ENCODE measurements at places on chromosomes 4 and X. TPM values are rescaled to one million over a fixed set of nuclear protein-coding genes. Genes with fewer than 3 reads are reported as not detected.

DNA sequence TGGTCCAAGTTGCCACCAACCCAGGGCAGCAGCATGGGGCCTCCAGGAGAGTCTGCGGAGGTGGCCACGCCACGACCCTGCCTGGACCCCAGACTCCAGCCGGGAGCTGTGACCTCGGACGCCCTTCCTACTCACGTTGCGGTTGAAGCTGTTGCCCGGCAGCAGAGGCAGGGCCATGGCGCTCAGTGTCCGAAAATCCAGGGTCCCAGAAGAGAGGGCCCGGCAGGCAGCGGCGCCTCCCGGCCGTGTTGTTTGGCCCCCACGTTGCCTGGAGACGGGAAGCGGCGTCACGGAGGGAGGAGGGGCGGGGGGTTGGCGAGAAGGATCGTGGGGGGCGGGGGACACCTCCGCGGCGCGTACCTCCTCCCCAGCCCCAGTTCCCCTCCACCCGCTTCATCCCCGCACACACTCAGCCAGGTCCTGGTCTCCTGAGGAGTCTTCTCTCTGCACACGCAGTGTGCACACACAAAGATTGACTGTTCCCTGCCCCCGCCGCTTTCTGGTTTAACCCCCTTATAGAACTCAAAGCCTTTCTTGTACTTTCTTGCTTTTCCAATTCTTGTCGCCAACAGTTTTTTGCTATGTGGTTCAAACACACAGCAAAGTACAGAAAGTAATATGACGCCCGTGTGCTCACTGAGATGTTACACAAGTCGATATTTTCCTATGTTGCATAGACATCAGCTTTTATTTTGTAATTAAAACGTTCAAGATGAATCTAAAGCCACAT is at the start of gene EFHC2:
Gene EFHC2 (minus strand): TSS at position 261 of the 730 bp plus-strand sequence. CDS start 84 bp downstream, at position 177.
- H3K4me3 ChIP-seq: peak within 1 kb of the TSS; percentile 69
- H3K36me3 ChIP-seq: no peaks in the 10 kb centered on the region
- no peaks in the 10 kb centered on the region for H3K27me3 ChIP-seq
- H3K4me1 ChIP-seq: peaks cover 4% of the 10 kb centered on the region
- no peak within 1 kb of the TSS for H3K27ac ChIP-seq
- peak; percentile 24 for DNase-seq

- peaks cover 27% of the 10 kb centered on the region for H3K4me1 ChIP-seq
- peak; percentile 89 for DNase-seq
- H3K27me3 ChIP-seq: no peaks in the 10 kb centered on the region
- H3K27ac ChIP-seq: peak overlapping the region; percentile 79
- no peak overlapping the region for H3K4me3 ChIP-seq
- H3K36me3 ChIP-seq: no peaks in the 10 kb centered on the region
These were observed 41.6 kb upstream of the XIAP start for GRCh38 chrX:123818243-123818642.

DNA sequence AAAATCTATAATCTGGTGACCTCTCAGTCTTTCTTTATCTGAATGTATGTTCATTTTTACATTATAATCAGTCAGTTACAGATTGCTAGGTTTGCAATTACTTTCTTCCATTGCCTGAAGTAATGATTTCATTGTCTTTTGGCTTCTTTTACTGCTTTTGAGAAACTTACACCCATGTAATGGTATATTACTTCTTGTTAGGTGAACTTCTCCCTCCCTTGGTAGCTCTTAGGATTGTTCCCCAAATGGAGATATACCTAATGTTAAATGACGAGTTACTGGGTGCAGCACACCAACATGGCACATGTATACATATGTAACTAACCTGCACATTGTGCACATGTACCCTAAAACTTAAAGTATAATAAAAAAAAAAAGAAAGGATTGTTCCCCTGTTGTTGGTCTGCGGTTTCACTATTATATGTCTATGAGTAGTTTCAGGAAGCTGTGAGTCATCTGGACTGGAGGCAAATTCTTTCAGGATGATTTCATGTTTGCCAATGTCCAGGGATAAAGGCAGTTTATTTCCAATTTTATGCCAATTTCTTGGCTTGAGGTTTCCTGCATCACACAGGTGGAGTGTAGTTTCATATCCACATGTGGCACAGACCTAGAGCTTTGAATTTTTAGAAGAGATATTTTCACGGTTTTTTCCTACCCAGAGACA is 21.8 kb downstream of the SPANXC start:
- no peaks in the 10 kb centered on the region for H3K27me3 ChIP-seq
- no peak overlapping the region for H3K4me3 ChIP-seq
- DNase-seq: peak; percentile 92
- peak overlapping the region; percentile 93 for H3K27ac ChIP-seq

DNA sequence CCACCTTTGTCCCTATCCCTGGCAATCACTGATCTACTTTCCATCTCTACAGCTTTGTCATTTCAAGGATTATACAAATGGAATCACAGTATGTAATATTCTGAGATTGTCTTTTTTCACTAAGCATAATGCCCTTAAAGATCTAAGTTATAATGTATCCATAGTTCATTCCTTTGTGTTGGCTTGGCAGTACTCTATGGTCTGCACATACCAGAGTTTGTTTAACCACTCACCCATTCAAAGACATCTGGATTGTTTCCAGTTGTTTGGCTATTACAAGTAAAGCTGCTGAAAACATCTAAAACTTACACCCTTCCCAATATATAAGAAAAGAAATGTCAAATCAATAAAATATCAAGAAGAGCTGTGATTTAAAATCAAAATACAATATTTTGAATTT is 26.0 kb upstream of the AWAT1 start:
- no peaks in the 10 kb centered on the region for H3K36me3 ChIP-seq
- H3K4me3 ChIP-seq: no peak overlapping the region
- H3K27me3 ChIP-seq: no peaks in the 10 kb centered on the region
- peaks cover 6% of the 10 kb centered on the region for H3K4me1 ChIP-seq

DNA sequence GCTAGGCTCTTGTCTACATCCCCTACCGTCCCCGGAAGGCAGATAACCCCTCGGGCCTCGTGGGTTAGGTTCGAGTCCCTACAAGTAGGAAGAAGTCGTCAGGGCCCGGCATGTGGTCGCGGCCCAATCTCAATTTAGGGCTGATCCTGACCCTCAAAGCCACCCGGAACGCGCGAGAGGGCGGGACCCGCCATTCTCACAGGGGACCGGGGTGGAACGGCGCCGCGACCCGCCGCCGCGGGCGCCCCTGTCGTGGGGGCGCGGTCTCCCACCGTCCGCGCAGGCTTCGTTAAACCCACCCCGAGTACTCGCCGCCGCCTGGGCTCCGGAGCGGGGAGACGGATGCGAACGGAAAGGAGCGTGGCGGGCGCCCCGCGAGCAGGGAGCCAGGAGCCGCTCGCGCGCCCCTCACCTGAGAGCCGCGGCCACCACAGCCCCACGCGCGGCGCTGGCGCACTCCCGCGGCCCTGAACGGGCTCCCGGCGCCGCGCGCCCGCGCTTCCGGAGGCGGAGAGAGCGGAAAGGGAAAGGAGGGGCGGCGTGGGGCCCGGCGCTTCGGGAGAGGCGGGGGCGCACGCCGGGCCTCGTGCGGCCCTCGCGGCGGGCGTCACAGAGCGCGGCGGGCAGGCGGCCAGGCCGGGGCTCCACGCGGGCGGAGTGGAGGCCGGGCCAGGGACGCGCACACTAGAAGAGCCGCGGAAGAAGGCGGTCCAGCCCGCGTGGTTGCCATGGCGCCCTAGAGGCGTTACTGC is at the start of gene CFAP97:
Gene CFAP97 (minus strand): TSS at position 515 of the 752 bp plus-strand sequence. CDS start 12,804 bp downstream, outside the sequence.
- H3K27ac ChIP-seq: peak within 1 kb of the TSS; percentile 20
- DNase-seq: peak; percentile 77
- peak within 1 kb of the TSS; percentile 69 for H3K4me3 ChIP-seq
- H3K4me1 ChIP-seq: peaks cover 29% of the 10 kb centered on the region

DNA sequence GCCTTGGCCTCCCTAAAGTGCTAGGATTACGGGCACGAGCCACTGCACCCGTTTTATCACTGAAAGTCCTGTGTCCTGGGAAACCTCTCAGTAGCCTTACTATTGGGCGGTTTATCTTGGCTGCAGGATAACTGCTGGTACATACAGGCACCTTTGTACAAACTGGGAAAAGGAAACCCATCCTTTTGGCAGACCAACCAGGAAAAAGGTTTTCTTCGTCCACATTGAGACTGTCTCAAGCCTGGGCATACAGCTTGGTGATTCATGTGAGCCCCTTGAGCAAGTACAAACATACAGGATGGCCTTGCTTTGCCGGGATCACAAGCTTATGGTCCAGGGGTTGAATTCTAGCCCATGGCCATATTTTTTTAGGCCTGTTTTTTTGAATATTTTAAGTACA is 32.8 kb downstream of the RWDD4 start:
- no peaks in the 10 kb centered on the region for H3K36me3 ChIP-seq
- H3K27ac ChIP-seq: no peak overlapping the region
- H3K27me3 ChIP-seq: no peaks in the 10 kb centered on the region
- H3K4me3 ChIP-seq: no peak overlapping the region
- no peaks in the 10 kb centered on the region for H3K4me1 ChIP-seq

DNA sequence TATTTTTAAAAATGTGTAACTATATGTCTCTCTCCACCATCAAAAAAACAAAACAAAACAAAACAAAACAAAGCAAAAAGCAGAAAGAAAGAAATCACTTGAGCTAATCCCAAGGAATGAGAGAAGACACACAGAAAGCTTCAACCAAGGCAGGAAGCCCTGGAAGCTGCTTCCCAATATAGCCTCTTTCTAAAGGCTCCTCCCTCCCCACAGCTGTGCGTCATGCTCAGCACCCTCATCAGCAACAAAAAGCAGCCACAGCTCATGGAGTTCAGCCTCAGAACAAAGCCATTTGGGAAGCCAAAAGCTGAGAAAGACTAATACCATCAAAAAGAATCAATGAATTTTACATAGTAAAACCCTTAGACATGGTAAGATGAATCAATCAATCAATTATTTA is 501.6 kb upstream of the SMIM31 start:
- H3K4me3 ChIP-seq: no peak overlapping the region
- no peaks in the 10 kb centered on the region for H3K27me3 ChIP-seq
- H3K4me1 ChIP-seq: no peaks in the 10 kb centered on the region
- no peak overlapping the region for H3K27ac ChIP-seq
- no peaks in the 10 kb centered on the region for H3K36me3 ChIP-seq
- DNase-seq: no peak

DNA sequence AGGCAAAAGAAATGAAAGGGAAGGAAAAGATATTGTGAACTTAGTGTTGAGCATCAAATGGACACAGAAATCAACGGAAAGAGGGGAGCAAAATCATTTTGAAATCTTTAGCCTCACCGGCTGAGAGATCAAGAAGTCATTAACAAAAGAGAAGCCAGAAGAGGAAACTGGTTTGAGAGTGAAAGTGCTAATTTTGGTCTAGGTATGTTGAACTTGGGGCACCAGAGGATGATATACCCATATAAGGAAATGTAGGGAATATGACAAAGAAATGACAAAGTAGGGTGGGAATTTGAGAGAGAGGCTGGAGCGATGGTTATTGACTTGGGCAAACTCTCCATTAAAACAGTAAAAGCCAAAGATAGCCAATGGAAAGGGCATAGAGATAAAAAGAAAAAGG is 183.4 kb upstream of the ATOH1 start:
- H3K4me1 ChIP-seq: peaks cover 21% of the 10 kb centered on the region
- no peak for DNase-seq
- no peaks in the 10 kb centered on the region for H3K27me3 ChIP-seq
- H3K27ac ChIP-seq: 0 out of 2 replicates have a peak overlapping the region, but pooled peaks have one; percentile 87
- no peaks in the 10 kb centered on the region for H3K36me3 ChIP-seq
- H3K4me3 ChIP-seq: no peak overlapping the region

- DNase-seq: no peak
- no peak overlapping the region for H3K4me3 ChIP-seq
- no peaks in the 10 kb centered on the region for H3K27me3 ChIP-seq
- H3K27ac ChIP-seq: no peak overlapping the region
- no peaks in the 10 kb centered on the region for H3K36me3 ChIP-seq
These were observed 41.4 kb downstream of the ARHGEF9 start for GRCh38 chrX:63743596-63743995.

DNA sequence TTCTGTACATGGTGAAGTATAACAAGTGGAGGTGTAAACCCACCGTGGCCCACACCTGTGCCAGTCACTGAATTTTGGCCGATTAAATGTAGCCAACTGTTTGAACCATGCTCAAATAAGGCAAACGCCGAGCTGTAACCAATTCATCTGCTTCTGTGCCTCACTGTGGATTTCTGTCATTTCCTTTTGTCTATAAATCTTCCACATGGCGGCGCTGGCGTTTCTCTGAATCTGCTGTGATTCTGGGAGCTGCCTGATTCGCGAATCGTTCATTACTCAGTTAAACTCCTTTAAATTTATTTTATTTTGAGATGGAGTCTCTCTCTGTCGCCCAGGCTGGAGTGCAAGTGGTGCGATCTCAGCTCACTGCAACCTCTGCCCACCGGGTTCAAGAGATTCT is 19.2 kb downstream of the SUPT20HL2 start:
- H3K27me3 ChIP-seq: no peaks in the 10 kb centered on the region
- peak; percentile 19 for DNase-seq
- no peaks in the 10 kb centered on the region for H3K36me3 ChIP-seq
- H3K27ac ChIP-seq: no peak overlapping the region

SULT1B1 gene
- 0.04 TPM for total RNA-seq

PPP2R2C gene
- total RNA-seq: 7.0 TPM

UGT8 gene
- 1.8 TPM for total RNA-seq

HSFX1 gene
- not detected for total RNA-seq

TCEAL2 gene
- not detected for total RNA-seq

GLOD5 gene
- total RNA-seq: not detected

Data from PC-3 (cell line).